ENCODE measurements at places on chromosomes 3 and 15.

- no peak for DNase-seq
Observed at GRCh38 chr15:88882785-88883184, 12.6 kb downstream of the HAPLN3 start.

- DNase-seq: no peak
Observed at GRCh38 chr3:169701457-169701856, 37.9 kb upstream of the MECOM start.

GRCh38 chr3:145735631-145736030 is 425.4 kb downstream of the PLOD2 start:
- DNase-seq: no peak

DNA sequence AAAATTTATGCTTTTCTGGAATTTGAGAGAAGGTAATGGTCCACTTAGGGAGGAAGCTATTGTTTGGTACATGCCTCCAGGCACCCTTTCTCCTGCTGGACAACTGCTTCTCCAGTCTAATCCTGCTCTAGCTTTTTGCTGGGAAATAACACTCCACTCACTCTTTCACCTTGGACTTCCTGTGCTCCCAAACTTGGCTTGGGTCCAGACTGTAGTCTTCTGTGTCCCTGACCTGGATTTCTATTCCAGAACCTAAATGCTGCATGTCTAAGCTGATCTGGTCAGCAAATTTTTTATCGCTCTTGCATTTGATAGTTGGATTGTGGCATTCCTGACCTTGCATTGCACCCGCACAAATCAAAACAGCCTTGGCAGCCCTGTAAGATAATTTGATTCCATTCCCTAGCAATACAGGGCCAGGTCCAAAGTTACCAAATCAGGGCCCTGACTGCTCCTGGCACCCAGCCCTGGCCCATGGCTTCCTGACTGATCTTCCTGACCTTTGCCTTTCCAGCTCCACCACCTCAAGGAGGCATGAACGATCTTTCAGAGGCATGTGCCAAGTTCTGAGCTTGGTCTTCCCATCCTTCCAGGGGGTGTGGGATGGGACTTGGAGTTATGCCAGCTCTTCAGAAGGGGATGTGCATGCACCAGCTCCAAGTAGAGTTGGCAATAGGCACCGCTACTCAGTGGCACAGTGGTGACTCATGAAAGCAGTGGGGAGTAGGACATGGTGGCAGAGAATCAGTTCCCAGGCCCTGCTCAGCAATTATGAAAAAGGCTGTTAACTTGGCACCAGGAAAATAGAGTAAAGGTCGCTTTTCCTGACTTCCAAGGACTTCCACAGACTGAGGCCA is 43.9 kb upstream of the GOLGA8J start:
- no peak for DNase-seq

DNA sequence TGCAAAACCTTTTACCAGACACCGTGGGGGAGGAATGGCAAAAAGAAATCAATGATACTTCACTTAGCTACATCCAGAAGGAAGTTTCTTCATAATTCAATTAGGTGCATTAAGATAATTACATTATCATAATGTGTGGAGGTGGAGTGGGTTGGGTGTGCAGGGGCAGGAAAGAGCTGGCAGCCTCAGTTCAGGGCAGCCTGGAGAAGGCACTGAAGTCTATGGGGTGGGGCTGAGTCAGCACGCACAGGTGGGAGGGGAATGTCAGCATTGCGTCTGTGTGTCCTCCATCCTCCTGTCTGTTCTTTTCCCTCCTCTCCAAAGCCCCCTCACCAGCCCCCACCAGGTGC is 278.8 kb downstream of the GABRG3 start:
- DNase-seq: no peak

DNA sequence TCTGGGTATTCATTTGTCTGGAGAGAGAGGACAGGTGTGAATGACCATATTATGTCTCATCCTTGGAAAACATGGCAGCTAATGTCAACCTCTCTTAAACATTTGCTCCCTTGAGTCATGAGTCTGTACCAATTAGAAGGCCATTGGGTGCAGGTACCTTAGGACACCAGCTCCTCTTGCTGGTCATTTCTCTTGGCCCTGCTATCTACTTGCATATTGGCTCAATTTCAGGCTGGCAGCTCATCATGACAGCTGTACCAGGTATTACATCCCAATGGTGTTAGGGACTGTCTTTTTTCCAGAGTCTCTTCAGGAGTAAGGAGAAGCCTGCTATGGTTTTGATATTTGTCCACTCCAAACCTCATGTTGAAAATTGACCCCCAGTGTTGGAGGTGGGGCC is 92.2 kb upstream of the ANKRD28 start:
- no peak for DNase-seq

GRCh38 chr3:27533718-27534573 is 49.8 kb upstream of the SLC4A7 start:
- no peak for DNase-seq

- DNase-seq: no peak
Observed at GRCh38 chr15:86935841-86936240, 856.2 kb downstream of the AGBL1 start.

GRCh38 chr3:194952841-194953241 is 267.2 kb downstream of the FAM43A start:
- DNase-seq: no peak

GRCh38 chr15:82572986-82573385 is 32.7 kb upstream of the RPS17 start:
- DNase-seq: no peak

- no peak for DNase-seq
Observed at GRCh38 chr3:125437631-125438435, 62.7 kb upstream of the ZNF148 start.

DNA sequence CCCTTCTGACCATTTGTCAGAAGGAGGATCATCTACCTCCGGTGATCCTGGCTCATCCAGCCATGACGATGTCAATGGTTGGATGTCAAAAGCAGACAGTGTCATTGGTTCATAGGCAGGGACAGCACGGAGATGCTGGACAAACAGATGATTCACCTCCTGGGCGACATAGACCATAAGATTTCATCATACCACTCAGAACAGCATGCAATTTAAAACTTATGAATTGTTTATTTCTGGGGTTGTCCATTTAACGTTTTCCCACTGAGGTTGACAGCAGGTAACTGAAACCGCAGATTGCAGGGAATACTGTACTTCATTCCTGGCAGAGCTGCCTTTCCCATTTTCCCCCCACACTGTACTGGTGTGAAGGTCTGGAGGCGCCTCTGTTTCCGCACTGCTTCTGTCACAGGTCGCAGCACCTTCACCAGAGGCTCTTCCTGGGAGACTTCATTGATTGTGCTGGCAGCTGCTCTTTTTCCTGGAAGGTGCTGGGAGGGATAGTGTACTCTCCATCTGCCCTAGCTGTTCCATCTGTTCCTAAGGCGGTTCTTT is 32.5 kb upstream of the TMOD3 start:
- no peak for DNase-seq

- DNase-seq: peak; percentile 60
Observed at GRCh38 chr15:64749167-64749566, 26.2 kb downstream of the RBPMS2 start.

DNA sequence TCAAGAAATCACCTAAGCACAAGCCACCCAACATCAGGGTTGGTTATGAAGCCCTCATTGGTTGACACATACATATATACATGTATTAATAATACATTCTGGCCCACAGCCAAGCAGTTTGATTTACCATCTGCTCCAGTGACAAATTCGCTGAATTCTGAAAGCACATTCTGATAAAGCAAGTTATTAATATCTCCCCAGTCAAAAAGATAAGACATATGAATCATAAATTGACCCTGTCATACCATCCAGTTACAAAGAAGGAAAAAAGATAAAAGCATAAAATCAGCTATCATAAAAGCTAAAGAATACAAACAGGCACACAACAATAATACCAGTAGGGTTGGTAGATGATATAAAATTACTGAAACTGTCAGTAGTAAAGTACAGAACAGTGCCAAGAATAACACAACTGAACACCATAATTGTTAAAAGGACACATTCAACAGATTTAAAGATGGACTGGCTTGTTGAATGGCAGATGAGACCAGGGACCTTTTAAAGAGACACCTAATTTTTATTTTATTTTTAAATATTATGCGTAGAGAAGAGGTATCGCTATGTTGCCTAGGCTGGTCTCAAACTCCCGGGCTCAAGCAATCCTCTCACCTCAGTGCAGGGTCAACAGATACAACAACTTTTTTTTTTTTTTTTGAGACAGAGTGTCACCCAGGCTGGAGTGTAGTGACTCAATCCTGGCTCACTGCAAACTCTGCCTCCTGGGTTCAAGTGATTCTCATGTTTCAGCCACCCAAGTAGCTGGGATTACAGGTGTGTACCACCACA is 7.7 kb downstream of the SNX4 start:
- no peak for DNase-seq

DNA sequence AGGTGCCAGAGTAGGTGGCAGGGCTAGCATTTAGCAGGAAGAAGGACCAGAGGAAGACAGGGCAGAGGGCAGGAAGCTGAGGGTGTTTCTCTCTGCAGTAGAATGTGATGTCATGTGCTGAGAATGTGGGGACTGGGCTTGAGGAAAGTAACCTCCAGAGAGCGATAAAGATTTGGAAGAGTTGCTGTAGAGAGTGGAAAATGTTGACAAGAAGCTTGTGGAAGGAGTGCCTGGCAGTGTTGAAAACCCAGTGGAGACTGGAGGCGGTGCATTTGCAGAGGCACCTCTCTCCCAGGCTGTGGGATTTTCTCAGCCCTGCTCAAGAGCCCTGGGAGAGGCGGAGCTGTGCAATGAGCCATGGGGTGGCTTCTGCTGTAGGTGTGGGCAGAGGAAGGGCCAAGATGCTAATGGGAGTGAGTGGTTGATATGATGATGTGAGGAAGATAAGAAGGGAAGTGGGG is 54.8 kb downstream of the MESD start:
- DNase-seq: peak; percentile 59

DNA sequence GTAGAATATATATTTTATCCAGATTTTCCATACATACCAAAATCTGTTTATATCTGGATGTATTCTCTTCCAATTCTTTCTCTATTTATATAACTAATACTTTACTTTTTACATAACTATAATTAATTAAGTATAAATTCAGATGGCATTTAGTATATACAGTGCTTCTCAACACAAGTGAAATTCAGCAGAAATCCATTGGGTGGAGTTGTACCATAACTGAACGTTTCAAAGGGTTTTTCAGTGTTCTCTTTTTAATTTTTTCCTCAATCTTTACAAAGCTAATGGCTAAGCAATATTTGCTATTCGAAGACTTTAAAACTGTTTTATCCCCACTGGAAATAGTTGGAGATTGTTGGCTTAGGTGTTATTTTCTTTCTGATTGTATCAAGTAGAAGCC is 13.9 kb upstream of the ZBBX start:
- no peak for DNase-seq

DNA sequence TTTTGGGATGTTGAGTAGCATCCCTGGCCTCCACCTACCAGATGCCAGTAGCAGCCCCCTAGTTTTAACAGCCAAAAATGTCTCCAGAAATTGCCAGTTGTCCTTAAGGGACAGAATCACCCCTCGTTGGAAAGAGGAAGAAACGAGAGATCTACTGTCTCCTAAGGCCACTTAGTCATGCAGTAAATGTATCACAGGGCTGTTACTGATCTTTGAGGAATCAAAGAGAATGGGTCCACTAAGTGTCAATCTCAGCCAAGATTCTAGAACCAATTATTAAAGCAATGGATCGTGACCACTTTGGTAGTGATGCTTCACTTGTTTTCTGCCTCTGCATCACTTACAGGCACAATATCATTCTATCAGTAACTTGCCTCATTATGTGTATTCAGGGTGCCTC is 26.4 kb downstream of the POLG start:
- DNase-seq: no peak

- no peak for DNase-seq
Observed at GRCh38 chr15:101813803-101814534, 2.0 kb downstream of the OR4F15 start.

DNA sequence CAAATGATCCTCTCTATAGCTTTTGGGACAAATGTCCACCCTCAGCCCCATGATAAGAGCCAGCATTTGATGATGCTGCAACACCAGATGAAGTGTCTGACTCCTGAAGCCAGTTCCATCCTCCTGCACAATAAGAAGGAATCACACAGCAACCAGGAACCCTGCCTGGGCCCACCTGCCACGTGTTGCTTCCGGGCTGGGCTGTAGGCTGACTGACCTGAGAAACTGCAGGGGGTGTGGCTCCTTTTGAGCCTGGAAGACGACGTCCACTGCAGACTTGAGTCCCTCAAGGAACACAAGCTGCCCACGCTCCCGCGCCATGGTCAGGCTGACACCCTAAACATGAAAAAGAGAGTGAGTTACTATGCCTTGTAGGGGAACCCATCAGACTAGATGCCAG is 9.4 kb downstream of the ELP6 start:
- DNase-seq: no peak

GRCh38 chr3:188769831-188770230 is 401.9 kb upstream of the TPRG1 start:
- DNase-seq: no peak

DNA sequence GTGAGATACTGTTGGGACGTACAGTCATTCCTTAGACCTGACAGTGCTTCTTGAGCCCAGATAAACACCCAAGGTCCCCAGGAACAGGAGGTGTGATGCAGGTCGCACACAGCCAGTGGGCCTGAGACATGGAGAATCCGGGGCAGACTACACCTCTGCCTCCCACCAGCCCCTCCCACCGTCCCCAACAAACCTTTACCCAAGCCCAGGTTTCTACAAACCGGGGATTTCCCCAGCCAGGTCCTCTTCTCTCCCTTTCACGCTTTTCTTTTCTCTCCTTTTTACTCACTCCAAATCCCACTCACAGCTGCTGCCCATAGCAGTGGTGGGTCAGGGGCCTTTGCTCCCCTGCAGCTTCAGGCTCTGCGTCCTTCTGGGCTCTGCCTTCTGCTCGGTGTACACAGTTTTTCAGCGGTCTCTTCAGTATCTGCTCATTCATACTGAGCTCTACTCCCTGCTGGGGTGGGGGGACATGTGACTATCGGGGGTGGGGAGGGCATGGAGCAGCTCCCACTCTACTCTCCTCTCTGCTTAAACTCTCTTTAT is 4.8 kb upstream of the PCSK6 start:
- no peak for DNase-seq

DNA sequence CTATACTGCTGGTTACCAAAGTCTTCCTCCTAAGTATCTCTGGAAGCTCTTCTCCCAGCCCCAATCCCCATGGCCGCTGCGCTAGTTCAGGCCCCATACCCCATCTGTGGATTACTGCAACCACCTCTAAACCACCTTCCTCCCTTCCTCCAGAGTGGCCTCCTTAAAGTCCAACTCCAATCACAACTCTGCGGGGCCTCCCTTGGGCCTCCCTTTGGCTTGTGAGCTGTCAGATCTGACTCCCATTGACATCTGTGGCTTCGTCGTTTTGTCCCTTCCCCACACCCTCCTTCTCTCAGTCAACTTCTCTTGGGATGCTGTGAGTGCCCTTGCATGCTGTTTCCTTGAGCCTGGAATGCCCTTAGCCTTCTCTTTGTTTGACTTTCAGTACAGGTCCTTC is 9.3 kb upstream of the HRH1 start:
- no peak for DNase-seq

DNA sequence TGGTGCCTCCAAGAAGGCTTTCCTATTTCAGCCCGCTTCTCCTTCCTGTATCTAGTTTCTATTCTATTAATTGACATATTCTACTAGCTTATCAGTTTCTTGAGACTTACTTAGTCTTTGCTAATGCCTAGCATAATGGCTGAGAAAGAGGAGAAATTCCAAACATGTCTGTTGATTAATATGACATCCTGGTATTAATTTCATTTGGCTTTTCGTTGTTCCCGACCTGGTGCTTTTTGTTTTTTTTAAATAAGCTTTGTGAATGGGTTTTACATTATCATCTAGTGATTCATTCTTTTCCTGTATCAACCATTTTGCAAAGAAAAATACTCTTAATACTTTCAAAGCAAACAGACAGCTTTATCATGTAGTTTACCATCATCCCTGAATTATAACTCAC is 13.1 kb downstream of the WDR53 start:
- DNase-seq: no peak

All from kidney (tissue), 22 donors.